Stimulated activated CD8-positive, alpha-beta memory T cell treated with anti-CD3 and anti-CD28 coated beads, Interleukin-15, amount 100 ng/mL, for 24 hours (primary cell): ENCODE measurements at places on chromosomes 11 and 22.
A peak's percentile ranks its signal among the peaks of the same experiment; 100 is the strongest.

DNA sequence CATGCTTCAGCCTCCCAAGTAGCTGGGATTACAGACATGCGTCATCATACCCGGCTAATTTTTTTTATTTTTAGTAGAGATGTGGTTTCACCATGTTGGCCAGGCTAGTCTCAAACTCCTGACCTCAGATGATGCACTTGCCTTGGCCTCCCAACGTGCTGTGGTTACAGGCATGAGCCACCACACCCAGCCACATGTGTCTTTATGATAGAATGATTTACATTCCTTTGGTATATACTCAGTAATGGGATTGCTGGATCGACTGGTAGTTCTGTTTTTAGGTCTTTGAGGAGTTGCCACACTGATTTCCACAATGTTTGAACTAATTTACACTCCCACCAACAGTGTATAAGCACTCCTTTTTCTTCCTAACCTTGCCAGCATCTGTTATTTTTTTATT is 276.2 kb downstream of the METTL15 start:
- no peak for DNase-seq

DNA sequence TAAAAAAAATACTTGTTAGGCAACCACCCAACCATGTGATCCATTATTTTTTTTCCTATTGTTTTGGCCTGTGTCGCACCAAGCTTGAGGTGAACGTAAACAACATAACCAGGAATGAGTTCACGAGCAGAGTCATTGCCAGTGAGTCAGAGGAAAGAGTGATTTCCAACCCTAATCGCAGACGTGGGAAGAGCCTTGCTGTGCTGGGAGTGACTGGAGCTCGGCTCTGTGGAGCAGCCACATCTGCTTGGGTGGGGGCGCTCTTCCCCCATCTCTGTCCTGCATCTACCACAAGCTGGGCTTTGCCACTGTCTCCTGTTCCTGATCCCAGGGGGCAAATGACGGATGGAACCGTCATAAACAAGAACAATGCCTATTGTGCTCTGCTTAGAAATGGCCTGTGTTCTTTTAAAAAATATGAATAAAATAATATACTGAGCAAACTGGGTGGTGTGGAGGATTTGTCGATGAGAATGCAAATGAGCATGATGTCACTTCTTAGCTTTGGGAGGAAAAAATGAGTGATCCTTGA is 210.0 kb downstream of the KIRREL3 start:
- DNase-seq, result no peak

DNA sequence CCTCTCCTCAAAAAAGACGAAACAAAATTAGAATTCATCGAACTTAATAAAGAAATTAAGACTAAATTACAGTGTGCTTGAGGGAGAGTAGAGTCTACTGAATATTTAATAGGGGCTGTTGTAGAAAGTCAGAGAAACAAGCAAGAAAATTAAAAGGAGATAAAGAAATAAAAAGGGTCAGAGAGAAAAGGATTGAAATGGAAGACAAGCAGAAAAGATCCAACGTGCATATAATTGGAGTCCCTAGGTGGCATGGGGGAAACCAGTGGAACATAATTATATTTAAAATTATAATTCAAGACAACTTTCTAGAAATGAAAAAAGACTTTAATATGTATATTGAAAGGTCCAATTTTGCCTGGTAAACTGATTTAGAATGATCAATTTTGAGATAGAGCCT is 74.3 kb downstream of the ACER3 start:
- no peak for DNase-seq

- no peak for DNase-seq
These were observed 117.6 kb upstream of the ARHGAP20 start for GRCh38 chr11:110829873-110830272.

- no peak for DNase-seq
These were observed 21.4 kb upstream of the PISD start for GRCh38 chr22:31683181-31684105.

DNA sequence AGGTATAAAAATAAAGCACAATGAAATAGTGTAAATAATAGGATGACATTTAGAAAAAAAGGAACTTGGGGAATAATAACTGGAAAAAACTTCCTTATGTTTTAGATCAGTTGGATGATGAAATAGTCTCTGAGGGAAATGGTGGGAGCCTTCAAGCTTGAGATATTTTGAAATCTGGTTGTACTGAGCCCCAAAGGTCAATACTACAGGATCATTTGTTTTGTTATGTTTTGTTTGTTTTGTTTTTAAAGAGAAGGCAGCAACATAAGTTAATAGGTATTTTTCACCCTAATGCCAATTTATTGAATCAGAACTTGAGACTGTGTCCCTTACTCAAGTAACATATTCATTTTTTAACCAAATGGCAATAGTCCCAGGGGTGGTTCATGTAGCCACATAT is 393.1 kb downstream of the ETS1 start:
- no peak for DNase-seq

- DNase-seq, result no peak
These were observed 79.9 kb upstream of the GRIK4 start for GRCh38 chr11:120431633-120432032.

DNA sequence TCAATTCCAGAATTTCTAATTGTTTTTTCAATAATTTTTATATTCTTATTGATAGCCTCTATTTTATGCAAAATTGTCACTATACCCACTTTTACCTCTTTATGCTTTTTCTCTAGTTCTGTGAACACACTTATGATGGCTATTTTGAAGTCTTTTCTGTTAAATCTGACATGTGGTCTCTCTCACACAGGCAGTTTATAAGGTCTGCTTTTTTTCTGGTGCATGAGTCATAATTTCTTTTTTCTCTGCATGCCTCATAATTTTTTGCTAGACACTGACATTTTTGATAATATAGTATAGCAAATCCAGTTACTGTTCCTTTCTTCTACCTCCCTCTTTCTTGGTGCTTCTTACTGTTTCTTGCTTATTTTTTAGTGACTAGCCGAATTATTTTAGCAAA is 36.0 kb downstream of the ZBTB44 start:
- DNase-seq, result no peak

- no peak for DNase-seq
These were observed 39.1 kb upstream of the GRAMD4 start for GRCh38 chr22:46580940-46581537.

- no peak for DNase-seq
These were observed 22.2 kb upstream of the MALAT1 start for GRCh38 chr11:65476632-65477148.

DNA sequence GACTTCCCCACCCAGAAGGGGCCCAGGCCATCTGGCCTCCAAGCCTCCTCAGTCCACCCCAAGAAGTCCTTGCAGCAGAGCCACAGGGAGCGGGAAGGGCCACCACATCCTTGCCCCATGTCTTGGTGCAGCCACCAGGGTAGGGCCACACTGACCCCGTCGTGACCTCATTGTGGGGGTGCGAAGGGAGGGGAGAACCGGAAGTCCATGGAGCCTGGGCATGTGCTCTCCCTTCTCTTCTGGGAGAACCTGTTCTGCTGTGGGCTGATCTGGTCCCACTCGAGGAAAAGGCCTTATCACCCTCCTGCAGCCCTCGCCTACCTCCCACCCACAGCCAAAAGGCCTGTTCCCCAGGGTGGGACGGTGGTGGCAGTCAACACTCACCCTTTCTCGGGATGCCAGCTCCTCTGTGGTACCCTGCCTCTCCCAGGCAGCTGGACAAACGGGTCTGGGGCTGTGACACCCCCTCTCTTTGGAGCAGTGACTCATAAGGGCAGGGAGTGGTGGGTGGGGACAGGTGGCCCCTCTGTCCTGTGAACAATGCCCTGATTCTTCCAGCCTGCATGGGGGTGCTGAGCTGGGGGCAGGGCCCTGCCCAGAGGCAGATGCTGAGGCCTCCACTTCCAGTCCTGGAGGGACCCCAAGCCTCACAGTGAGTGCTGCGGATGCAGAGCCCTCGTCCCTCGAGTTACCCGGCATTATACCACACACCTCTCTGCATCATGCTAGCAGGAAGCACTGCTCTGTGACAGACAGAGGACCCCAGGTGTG is 14.6 kb upstream of the CTSD start:
- no peak for DNase-seq

DNA sequence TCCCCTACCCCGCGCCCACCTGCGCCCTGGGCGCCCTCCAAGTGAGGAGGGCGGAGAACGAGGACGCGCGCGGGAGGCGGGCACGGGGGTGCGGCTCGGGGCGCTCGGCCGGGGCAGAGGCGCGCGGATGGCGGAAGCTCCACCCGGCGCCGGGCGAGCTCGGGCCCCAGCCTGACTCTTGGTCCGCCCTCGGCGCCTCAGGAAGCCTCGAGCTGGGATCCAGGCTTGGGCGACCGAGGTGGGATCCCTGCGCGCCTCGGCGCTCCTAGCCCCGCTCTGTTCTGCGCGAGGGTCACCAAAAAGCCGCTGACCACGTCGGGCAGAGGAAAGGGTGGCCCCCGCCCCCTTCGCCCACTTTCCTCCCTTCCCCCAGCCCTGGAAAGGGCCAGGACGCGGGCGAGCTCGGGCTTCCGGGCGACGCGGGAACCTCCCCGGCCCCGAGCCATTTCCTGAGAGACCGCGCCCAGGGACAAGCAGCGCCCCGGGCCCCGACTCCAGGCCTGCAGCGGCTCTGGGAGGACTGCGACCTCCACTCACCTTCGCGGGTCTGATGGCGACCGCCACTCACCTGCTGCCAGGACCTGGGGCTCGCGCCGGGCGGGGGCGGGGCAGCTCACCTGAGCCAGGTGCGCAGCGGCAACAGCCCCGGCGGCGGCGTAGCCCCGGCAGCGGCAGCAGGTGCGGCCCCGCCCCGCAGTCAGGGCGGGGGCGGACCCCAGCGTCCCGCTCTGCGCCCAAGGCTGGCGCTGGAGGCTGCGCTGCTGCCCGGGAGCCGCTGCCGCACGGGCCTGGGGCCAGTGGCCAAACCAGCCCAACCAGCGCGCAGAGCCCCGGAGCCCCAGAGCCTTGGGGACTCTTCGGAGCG is 2.2 kb upstream of the SIGIRR start:
- DNase-seq, result no peak

DNA sequence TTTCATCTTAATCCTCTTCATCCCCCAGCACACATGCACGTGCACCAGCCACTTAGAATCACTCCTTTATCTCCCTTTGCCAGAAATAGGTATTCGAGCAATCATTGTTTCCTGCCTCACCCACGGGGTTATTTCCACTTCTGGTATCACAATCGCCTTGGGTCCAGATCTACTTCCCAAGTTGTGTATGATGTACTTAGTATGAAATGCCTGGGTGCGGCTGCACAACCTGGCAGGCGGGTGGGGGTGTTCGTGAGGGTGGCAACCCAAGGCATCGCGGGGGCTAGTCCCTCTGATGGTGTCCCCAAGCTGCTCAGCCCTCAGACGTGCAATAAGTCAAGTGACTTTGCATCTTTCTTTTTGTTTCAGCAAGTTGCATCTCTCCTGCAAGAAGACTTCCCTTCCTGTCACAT is 475.6 kb downstream of the MIAT start:
- no peak for DNase-seq

- DNase-seq, result no peak
These were observed 13.3 kb upstream of the LIPT2 start for GRCh38 chr11:74506823-74507222.

GRCh38 chr22:43388420-43388851 is 23.4 kb upstream of the MPPED1 start:
- peak; percentile 73 for DNase-seq

DNA sequence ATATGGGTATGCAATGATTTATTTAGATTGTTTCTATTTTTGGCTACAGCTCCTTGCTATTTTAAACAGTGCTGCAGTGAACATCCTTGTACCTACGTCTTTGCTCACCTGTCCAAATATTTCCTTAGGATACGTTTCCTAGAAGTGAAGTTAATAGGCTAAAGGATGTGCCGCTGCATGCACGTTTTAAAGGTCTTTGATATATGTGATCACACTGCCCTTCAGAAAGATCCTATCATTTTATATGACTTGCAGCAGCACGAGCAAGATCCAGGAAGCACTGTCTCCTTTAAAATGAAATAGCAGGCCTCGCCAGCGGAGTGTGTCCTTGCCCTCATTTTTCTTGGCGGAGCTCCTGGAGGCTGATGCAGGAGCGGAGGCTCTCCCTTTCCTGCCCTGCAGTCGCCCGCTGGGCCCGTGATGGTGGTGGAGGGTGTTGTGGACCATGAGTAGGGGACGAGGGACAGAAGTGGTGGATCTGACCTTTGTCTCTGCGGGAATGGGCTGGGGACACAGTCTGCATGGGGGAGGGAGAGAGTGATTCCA is 19.4 kb downstream of the RPS6KA4 start:
- no peak for DNase-seq

DNA sequence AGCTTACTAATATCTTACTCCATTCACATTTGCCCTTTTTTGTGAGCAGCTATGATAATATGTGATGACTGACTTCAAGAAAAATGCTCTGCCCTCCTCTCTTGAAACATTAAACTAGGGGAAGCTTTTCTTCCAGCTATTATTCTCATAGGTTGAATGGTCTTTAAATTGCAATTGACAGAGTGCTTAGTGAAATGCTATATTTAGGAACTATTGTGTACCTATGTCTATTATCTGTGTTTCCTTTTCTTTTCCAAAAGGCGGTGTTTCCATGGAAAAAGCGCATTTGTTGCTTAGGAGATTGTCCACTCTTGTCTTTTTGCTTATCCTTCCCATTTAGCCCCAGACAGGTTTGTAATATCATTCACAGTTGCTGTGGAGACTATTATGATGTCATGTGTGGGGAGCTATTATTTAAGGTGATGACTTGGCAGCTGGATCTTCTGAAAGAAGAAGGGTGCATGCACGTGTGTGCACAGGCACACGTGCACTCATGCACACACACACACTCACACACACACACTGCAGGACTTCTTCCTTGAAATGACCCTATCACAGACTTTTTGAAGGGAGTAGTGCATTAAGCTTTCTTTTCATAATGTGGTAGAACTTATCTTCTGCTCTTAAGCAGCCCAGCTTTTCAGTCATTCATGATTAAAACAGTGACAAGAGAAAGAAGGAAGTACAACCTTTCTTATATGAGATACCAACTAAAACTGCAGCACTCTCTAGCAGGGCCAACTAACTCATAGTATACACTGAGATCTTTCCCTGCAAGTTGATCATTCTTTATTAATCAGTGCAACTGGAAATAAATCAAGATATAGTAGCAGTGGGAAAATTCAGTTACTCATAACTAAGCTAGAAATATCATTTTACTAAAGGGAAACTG is 340.8 kb upstream of the MTNR1B start:
- DNase-seq, result no peak

DNA sequence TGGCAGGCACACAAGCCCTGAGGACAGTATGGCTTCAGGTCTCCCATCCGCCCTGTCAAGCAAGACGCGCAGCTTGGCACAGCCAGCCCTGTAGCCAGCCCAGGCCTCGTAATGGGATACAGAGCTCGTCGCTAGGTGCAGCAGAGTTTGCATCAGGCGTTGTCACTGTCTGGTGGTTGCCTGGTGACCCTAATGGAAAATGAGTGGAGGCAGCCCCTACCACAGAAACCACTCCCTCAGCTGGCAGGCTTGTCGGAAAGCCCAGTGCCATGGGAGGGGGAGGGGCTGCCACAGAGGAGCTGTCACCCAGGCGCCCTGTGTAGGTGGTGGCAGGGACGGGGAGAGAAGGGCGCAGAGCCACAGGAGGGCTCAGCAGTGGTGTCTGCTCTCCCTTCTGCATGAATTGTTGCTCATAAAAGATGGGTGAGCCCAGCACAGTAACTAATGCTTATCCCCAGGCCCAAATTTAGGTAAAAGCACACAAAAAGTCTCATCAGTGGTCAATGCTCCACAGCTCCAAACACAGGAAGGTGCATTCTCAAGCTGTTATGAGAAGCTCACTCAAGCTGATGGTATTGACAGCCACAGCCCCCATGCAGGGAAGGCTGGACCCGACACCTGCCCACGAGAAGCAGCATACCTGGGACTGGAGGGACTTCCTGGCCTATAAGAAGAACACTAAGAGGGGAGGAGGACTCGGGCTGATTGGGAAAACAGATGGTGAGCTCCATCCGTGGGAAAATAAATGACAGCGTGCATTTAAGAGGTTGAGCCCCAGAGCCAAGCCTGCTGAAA is 164.6 kb downstream of the ETS1 start:
- DNase-seq, result peak; percentile 60

GRCh38 chr11:46696212-46696558 is 4.2 kb downstream of the ARHGAP1 start:
- DNase-seq, result no peak
